M059J (cell line): ENCODE measurements at places on chromosomes 2 and 18.

DNA sequence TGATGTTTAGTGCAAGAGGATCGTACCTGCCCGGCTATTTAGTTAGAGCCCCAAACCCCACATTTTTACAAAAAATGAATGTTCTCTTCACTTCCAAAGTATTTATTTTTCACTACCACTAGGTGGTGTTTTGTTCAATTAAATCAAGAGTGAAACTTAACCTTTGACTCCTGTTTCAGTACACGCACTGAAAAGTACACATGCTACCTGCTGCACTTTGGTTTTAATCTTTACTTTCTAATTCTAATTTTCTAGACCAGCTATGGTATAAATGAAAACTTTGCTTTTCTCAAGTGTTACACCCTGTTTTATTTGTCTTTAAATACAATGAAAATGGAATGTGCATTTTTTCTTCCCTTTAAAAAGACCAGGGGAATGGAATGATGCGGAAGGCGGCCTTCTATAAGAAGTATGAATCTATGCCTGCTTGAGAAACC lies 31.4 kb upstream of the CHN1 start:
- DNase-seq: peak; percentile 26

GRCh38 chr2:73297151-73297559 lies 3.8 kb upstream of the EGR4 start:
- peak; percentile 50 for DNase-seq

- no peak for DNase-seq
Observed at GRCh38 chr2:226839161-226839560, 3.3 kb downstream of the RHBDD1 start.

DNA sequence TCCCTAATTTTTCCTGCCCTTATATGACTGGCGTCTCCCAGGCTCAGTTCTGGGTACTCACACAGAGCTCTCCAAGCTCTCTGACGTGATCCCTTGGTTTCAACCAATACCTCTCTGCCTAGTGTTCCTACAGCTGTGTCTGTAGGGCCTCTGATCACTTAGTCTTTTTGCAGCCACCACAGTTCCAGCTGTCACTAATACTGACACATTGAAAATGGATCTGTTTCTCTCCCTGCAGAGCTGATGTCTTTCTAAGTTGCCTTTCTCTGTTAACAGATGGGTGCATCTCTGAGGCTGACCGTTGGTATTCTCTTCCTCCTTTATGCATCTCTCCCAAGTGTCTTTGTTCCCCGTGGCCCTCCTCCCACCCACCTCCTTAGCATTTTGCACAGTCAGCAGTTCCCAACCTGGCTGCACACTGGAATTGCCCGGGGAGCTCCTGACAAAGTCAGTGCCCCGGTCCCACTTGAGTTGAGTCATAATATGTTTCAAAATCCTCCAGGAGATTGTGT lies 62.5 kb downstream of the CERS6 start:
- peak; percentile 55 for DNase-seq

GRCh38 chr2:79619976-79620375 lies 107.1 kb downstream of the CTNNA2 start:
- no peak for DNase-seq

DNA sequence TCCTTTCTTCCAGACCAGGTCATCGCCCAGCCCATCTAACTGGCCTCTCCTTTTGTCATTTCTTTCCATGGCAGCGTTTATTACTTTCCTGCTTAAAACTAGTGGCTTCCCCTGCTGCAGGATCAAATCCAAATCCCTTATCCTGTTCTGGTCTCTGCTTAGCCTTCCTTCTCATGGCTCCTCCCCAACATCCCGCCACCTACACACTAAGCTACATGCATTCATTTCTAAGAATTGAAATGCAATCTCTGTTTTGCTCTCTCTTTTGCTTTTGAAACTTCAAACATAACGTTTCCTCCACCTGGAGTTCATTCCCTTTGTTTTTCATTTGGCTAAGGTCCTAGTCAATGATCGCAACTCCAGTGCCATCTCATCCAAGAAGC lies 18.0 kb upstream of the DPP4 start:
- DNase-seq: no peak

DNA sequence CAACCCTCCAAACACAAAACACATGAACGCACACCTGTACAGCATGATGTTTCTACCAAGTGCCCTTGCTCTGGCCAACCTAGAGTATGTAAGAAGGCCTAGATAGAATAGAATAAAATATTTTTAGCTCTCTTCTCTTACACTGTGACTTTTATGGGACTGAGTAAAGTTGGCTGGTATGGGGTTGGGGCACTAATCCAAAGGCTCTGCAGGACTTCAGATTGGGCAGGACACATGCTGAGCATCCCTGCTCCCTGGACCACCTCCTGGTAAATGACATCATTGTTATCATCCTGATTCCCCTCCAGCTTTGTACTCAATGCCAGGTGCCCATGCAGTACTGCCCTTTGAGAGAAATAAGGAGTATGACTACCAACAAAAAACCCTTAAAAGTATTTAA lies 322.2 kb downstream of the SLC8A1 start:
- DNase-seq: no peak

DNA sequence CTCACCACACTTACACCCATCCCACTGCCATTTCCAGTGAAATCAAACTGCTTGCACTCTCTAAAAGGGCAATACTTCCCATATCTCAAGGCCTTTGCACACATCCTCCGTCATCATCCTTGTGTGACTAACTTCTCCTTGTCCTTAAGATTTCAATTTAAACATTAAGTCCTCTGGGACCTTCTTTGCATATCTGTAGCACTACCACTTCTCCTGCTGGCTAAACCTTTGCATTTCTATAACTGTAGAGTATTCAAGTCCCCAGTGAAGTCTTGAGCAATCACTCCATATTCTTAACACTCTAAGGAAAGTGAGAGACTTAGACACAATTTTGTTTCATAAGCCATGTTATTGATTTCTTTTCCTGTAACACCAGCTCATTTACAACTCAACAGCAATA lies 136.8 kb upstream of the EPHA4 start:
- no peak for DNase-seq

DNA sequence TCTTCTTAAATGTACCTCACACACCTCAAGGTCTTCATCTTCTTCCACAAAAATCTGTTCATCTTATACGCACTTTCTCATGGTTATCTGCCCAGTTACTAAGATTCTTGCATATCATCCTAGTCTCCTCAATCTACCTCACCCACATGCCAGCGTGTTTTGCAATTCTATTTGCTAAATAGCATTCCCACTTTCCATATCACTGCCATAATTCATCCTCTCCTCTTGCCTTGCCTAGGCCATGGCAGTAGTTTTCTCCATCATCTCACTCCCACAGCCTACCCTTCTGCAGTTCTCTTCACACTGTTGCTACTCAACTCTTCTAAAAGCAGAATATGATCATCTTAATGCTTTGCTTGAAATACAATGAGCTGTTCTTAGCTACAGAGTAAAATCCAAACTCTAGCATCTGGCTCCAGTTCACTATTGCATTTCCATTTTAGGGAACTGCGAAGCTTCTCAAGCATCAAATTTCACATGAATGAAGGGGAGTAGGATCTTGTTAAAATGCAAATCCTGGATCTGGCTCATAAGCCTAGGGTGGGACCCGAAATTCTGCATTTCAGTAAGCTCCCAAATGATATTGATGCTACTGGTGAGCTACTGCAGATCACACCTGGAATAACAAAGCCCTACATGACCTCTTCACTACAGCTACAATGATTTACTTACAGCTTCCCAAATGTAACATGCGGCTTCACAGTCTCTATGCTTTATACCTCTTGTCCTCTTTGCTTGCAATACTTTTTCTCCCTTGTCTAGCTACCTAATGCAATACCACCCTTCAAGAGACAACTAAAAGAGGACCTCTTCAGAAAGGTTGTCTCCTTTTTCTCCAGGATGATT lies 293.9 kb downstream of the SATB2 start:
- no peak for DNase-seq

- peak; percentile 95 for DNase-seq
Observed at GRCh38 chr2:224145751-224146355, 106.8 kb upstream of the SERPINE2 start.

GRCh38 chr2:58006256-58006951 lies 40.2 kb upstream of the VRK2 start:
- DNase-seq: no peak

DNA sequence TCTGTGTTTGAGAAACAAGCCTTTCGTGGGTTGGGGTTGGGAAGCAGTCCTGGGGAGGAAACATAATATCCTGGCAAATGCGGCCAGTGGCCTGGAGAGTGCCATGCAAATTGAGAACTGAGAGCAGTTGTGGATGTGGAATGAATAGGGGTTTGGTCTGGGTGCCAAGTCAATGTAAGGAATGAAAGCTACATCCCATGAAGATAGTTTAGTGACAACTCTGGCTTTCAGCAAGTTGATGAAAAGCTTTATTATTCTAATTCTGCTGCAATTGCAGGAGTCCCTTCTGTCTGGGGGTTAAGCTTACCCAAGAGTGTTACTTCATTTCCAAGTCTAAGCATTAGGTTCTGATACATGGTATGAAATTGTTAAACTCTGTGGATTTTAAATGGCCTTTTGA lies 771.6 kb downstream of the DPP10 start:
- no peak for DNase-seq
